ENCODE measurements at places on chromosomes 1 and 21.
A peak's percentile ranks its signal among the peaks of the same experiment; 100 is the strongest.

DNA sequence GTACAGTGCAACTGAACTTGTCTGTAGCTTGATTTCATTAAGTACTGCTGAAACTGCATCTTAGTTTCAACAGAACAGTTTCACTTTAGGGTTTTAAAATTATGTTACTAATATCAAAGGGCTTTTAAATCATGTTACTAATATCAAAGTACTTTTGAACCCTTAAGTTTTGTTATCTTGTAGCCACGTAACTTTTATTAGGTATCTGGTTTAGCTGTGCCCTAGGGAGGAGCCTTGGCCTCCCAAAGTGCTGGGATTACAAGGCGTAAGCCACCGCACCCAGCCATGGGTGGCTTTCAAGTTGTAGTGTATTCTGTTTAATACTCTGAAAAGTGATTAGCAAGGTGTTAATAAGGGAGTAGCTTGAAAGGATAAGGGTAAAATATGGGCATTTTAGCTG lies 2.0 kb downstream of the KDM4A start:
- H3K36me3 ChIP-seq = peaks cover 3% of the 10 kb centered on the region
- DNase-seq = no peak
- H3K27me3 ChIP-seq = no peaks in the 10 kb centered on the region
- no peak overlapping the region for H3K27ac ChIP-seq
- H3K4me1 ChIP-seq = peaks cover 5% of the 10 kb centered on the region

- no peaks in the 10 kb centered on the region for H3K4me1 ChIP-seq
- no peak overlapping the region for H3K27ac ChIP-seq
- H3K4me3 ChIP-seq = no peak overlapping the region
- DNase-seq = peak; percentile 74
Measured at GRCh38 chr1:10909697-10910680, 102.5 kb upstream of the TARDBP start.

- no peak overlapping the region for H3K27ac ChIP-seq
- H3K27me3 ChIP-seq = no peaks in the 10 kb centered on the region
- no peak overlapping the region for H3K4me3 ChIP-seq
Measured at GRCh38 chr1:29603622-29604021, 367.3 kb downstream of the PTPRU start.

GRCh38 chr1:219294251-219294650 lies 120.6 kb downstream of the LYPLAL1 start:
- no peaks in the 10 kb centered on the region for H3K4me1 ChIP-seq
- no peak overlapping the region for H3K27ac ChIP-seq
- DNase-seq = no peak
- H3K36me3 ChIP-seq = no peaks in the 10 kb centered on the region
- no peaks in the 10 kb centered on the region for H3K27me3 ChIP-seq

GRCh38 chr1:150927624-150928023 lies 1.5 kb downstream of the SETDB1 start:
- no peak overlapping the region for H3K27ac ChIP-seq
- H3K4me1 ChIP-seq = no peaks in the 10 kb centered on the region
- no peaks in the 10 kb centered on the region for H3K27me3 ChIP-seq
- peaks cover 4% of the 10 kb centered on the region for H3K36me3 ChIP-seq
- H3K4me3 ChIP-seq = no peak overlapping the region

GRCh38 chr1:8441426-8441825 lies 123.5 kb downstream of the SLC45A1 start:
- H3K36me3 ChIP-seq = no peaks in the 10 kb centered on the region
- no peak overlapping the region for H3K4me3 ChIP-seq
- H3K4me1 ChIP-seq = peaks cover 4% of the 10 kb centered on the region
- no peak for DNase-seq

DNA sequence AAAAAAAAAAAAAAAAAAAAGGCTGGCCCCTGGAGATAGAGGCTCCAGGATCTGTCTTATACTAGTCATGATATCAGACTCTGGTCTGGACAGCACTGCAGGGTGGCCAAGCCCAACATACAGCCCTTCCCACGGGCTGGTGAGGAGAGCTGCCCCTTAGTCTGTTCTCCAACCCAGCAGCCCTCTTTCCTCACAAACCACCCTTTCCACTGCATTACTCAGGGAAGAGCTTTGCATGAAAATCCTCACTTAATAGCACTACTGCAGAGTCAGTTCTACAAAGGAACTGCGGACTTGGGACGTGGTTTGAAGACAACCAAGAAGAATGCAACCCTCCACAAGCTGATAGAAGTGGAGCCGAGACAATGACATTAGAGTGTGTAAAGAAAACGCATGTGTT lies 5.7 kb downstream of the BCAR3 start:
- no peaks in the 10 kb centered on the region for H3K27me3 ChIP-seq
- peaks cover 4% of the 10 kb centered on the region for H3K36me3 ChIP-seq
- H3K27ac ChIP-seq = no peak overlapping the region
- peaks cover 20% of the 10 kb centered on the region for H3K4me1 ChIP-seq
- no peak overlapping the region for H3K4me3 ChIP-seq
- DNase-seq = no peak

DNA sequence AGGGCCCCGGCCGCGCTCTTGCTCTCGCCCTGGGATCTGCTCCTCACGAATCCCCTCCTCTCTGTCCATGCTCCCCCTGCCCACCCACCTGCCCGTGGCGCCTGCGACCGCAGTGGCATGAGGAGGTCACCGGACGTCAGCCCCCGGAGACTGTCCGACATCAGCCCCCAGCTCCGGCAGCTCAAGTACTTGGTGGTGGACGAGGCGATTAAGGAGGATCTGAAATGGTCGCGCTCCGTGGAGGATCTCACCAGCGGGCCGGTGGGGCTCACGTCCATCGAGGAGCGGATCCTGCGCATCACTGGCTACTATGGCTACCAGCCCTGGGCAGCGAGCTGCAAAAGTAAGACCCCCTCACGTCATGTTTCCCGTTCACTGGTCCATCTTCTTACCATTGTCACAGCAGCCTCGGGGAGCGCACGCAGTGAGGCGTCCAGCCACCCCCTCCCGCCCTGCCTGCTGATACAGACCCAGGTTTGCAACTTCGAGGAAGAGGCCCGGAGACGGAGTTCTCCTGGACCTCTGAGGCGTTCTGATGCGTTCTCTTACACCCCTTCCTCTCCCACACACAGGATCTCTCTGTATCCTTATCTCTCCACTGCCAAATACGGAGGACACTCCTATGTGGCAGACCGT lies 1.1 kb downstream of the SLC35F3 start:
- no peak overlapping the region for H3K4me3 ChIP-seq
- H3K36me3 ChIP-seq = no peaks in the 10 kb centered on the region
- peaks cover 12% of the 10 kb centered on the region for H3K27me3 ChIP-seq
- no peak overlapping the region for H3K27ac ChIP-seq
- no peaks in the 10 kb centered on the region for H3K4me1 ChIP-seq

GRCh38 chr1:232704256-232704655 lies 74.3 kb upstream of the SIPA1L2 start:
- no peak overlapping the region for H3K27ac ChIP-seq
- no peaks in the 10 kb centered on the region for H3K27me3 ChIP-seq
- H3K36me3 ChIP-seq = no peaks in the 10 kb centered on the region

GRCh38 chr1:6083801-6084446 lies 38.2 kb downstream of the KCNAB2 start:
- no peaks in the 10 kb centered on the region for H3K4me1 ChIP-seq
- H3K4me3 ChIP-seq = no peak overlapping the region
- no peak for DNase-seq
- H3K36me3 ChIP-seq = no peaks in the 10 kb centered on the region
- no peak overlapping the region for H3K27ac ChIP-seq
- no peaks in the 10 kb centered on the region for H3K27me3 ChIP-seq

GRCh38 chr21:19830446-19830845 lies 1167.8 kb upstream of the NCAM2 start:
- H3K4me3 ChIP-seq = no peak overlapping the region
- no peaks in the 10 kb centered on the region for H3K36me3 ChIP-seq
- no peaks in the 10 kb centered on the region for H3K4me1 ChIP-seq
- no peak for DNase-seq

DNA sequence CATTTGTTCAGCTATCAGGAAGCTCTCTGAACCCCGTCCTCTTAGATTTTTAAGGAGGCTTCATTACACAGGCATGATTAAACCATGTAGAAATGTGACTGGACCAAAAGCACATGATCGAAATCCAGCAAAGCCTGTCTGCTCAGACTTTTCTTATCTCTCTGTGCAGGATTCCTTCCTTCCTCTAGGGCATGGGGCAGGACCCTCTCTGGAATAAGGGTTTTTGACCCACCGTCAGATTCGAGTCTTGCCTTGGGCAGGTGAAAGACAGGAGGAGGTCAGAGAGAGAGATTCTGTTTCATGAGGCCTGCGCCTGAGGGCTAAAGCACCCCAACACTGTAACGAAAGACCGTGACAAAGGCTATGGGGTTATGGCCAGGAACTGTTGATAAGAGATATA lies 136.8 kb downstream of the RHOU start:
- no peaks in the 10 kb centered on the region for H3K36me3 ChIP-seq
- no peak overlapping the region for H3K4me3 ChIP-seq
- DNase-seq = no peak

DNA sequence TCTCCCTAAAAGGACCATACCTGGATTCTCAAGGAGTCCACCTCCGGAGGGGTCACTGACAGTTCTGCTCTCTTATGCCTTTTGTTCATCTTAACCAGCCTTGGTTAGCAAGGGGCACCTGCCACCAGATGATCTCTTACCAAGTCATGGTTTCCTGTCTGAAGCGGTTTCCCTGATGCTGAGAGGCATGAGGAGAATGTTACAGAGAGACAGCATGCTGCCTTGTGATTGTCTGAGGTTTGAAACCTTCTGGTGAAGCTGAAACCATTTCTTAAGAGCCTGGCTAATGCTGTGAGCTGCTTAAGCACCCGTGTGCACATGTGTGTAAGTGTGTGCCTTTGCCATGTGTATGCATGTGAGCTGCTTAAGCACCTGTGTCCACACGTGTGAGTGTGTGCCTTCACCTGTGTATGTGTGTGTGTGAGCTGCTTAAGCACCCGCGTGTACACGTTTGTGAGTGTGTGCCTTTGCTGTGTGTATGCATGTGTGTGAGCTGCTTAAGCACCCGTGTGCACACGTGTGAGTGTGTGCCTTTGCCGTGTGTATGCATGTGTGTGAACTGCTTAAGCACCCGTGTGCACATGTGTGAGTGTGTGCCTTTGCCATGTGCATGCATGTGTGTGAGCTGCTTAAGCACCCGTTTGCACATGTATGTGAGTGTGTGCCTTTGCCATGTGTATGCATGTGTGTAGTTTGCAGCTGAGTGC lies 136.4 kb upstream of the COL6A1 start:
- H3K4me3 ChIP-seq = no peak overlapping the region
- no peak for DNase-seq
- H3K27me3 ChIP-seq = no peaks in the 10 kb centered on the region
- H3K36me3 ChIP-seq = no peaks in the 10 kb centered on the region
- H3K4me1 ChIP-seq = no peaks in the 10 kb centered on the region
- no peak overlapping the region for H3K27ac ChIP-seq

GRCh38 chr1:203769505-203770343 lies 4.7 kb downstream of the LAX1 start:
- H3K4me1 ChIP-seq = no peaks in the 10 kb centered on the region
- no peak overlapping the region for H3K27ac ChIP-seq
- no peaks in the 10 kb centered on the region for H3K36me3 ChIP-seq
- no peaks in the 10 kb centered on the region for H3K27me3 ChIP-seq
- no peak for DNase-seq

DNA sequence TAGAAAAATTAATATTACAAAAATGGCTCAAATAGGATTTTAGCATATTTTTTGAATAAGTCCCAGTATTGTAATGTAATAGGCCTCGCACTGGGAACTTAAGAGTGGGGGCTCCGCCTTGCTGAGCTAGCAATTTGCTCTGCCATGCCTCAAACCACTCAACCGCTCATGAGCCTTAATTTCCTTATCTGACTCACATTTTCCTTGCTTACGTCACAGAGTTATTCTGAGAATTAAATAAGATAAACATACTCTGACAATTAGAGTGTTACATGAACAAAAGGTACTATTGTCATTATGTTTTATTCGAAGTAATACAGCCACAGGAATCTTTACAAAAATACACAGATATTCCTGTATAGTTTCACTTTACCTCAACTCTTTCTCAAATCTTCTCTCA lies 108.1 kb downstream of the SLC44A5 start:
- no peak for DNase-seq
- H3K4me1 ChIP-seq = no peaks in the 10 kb centered on the region
- no peak overlapping the region for H3K27ac ChIP-seq
- H3K4me3 ChIP-seq = no peak overlapping the region
- H3K36me3 ChIP-seq = no peaks in the 10 kb centered on the region
- no peaks in the 10 kb centered on the region for H3K27me3 ChIP-seq

GRCh38 chr1:57195436-57195941 lies 228.4 kb downstream of the DAB1 start:
- H3K4me1 ChIP-seq = peaks cover 4% of the 10 kb centered on the region
- no peak overlapping the region for H3K4me3 ChIP-seq
- H3K27me3 ChIP-seq = no peaks in the 10 kb centered on the region
- DNase-seq = no peak
- no peak overlapping the region for H3K27ac ChIP-seq
- H3K36me3 ChIP-seq = no peaks in the 10 kb centered on the region

DNA sequence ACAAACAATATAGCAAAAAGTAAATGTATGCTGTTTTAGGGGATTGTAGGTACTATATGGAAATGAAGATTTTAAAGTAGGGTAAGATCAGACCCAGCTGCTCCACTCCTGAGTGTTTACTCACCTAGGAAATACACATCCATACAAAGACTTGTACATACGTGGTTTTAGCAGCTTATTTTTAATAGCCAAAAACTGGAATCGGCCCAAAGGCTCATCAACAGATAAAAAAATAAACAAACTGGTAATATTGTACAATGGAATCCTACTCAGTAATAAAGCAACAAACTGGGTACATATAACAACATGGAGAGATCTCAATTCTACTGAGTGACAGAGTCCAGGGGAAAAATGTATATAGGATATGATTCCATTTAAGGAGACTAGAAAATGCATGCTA lies 179.2 kb upstream of the TMEM51 start:
- no peaks in the 10 kb centered on the region for H3K4me1 ChIP-seq
- no peaks in the 10 kb centered on the region for H3K36me3 ChIP-seq
- no peaks in the 10 kb centered on the region for H3K27me3 ChIP-seq
- no peak for DNase-seq

DNA sequence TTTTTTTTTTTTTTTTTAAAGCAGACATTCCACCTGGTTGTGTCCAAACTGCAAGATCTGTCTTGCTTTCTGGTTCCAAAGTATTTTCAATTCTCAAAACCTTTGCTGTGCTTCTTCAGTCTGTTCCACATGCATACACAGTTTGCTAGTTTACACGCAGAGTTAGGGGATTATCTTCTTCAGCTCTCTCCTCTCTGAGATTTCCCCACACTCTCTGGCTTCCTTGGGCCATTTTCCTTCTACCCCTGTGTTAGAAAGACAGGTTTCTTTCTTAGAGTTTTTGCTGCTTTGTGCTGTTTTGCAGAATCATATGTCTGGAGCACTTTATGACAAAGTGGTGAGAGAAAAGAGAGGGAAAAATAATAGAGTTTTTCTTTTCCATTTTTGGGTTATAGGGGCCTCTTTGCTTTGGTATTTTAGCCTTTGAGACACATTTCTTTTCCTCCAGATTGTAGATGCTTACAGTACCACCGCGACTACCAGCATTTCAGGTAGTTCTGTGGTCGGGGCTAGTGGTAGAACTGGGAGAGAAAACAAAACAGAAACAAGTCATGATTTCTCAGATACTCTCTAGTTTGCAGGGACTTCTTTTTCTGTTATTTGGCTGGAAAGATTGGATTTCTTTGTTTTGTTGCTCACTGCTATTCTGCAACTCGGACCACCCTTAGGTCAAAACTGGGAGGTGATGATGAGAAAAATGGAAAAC lies 66.3 kb downstream of the RABGAP1L start:
- no peaks in the 10 kb centered on the region for H3K4me1 ChIP-seq
- no peak for DNase-seq
- no peaks in the 10 kb centered on the region for H3K27me3 ChIP-seq
- H3K27ac ChIP-seq = no peak overlapping the region
- no peaks in the 10 kb centered on the region for H3K36me3 ChIP-seq

Measured in mesendoderm (in vitro differentiated cells).